Chondrocyte (in vitro differentiated cells): ENCODE measurements at places on chromosomes 3 and 15. TPM values are rescaled to one million over a fixed set of nuclear protein-coding genes. Genes with fewer than 3 reads are reported as not detected.

The TRAK1 gene
- 38.1 to 53.7 TPM (median 51.2 TPM) in 3 replicates for total RNA-seq

The IFT80 gene
- 22.6 to 39.1 TPM (median 23.9 TPM) in 3 replicates for total RNA-seq

The MUC4 gene
- total RNA-seq, result not detected in 3 replicates

The TMC3 gene
- total RNA-seq, result not detected in 3 replicates

The U2SURP gene
- 63.0 to 72.9 TPM (median 63.7 TPM) in 3 replicates for total RNA-seq

The SORD gene
- total RNA-seq, result 10.6 to 12.6 TPM (median 10.7 TPM) in 3 replicates

The TNNC1 gene
- 3.3 to 13.7 TPM (median 12.7 TPM) in 3 replicates for total RNA-seq

The NEDD4 gene
- 25.8 to 28.4 TPM (median 27.4 TPM) in 3 replicates for total RNA-seq

The TMEM158 gene
- 5.8 to 34.8 TPM (median 6.9 TPM) in 3 replicates for total RNA-seq

The TIGIT gene
- not detected in 3 replicates for total RNA-seq

The ADGRG7 gene
- not detected in 3 replicates for total RNA-seq

The GOLGA8J gene
- not detected in 3 replicates for total RNA-seq

The FILIP1L gene
- total RNA-seq, result 61.9 to 122 TPM (median 119 TPM) in 3 replicates

The C2CD4A gene
- 0.10 TPM in 1 of 3 replicates, not detected in the others for total RNA-seq

The ATP13A4 gene
- not detected in 3 replicates for total RNA-seq

The AHSG gene
- not detected in 3 replicates for total RNA-seq

The MYNN gene
- total RNA-seq, result 12.2 to 16.5 TPM (median 14.3 TPM) in 3 replicates

The GOLGA6D gene
- total RNA-seq, result 0.15 TPM in 1 of 3 replicates, not detected in the others

The SAMMSON gene
- total RNA-seq, result 0.39 TPM in 1 of 3 replicates, not detected in the others

The TEX55 gene
- not detected in 3 replicates for total RNA-seq

The SLC28A1 gene
- total RNA-seq, result not detected in 3 replicates

The SLC9A9 gene
- 2.5 to 5.5 TPM (median 2.6 TPM) in 3 replicates for total RNA-seq

The RARRES1 gene
- 0.95 to 1.3 TPM (median 0.99 TPM) in 3 replicates for total RNA-seq

The MCF2L2 gene
- 1.6 to 2.6 TPM (median 2.1 TPM) in 3 replicates for total RNA-seq

The CEP19 gene
- 2.1 to 2.8 TPM (median 2.5 TPM) in 3 replicates for total RNA-seq

The CHRM5 gene
- total RNA-seq, result not detected in 3 replicates

The GOLGA8T gene
- 0.20 TPM in 1 of 3 replicates, not detected in the others for total RNA-seq

The EPB42 gene
- not detected in 3 replicates for total RNA-seq

The FAM107A gene
- total RNA-seq, result not detected in 3 replicates

The TNFAIP8L3 gene
- total RNA-seq, result 4.6 to 6.1 TPM (median 5.4 TPM) in 3 replicates

The NDN gene
- total RNA-seq, result 44.3 to 50.4 TPM (median 44.5 TPM) in 3 replicates

The PPM1L gene
- 3.3 to 9.6 TPM (median 8.5 TPM) in 3 replicates for total RNA-seq

The SERPINI2 gene
- total RNA-seq, result not detected in 3 replicates

The ALDH1L1 gene
- 0.51 to 1.9 TPM (median 0.60 TPM) in 3 replicates for total RNA-seq

The ALCAM gene
- total RNA-seq, result 270 to 658 TPM (median 273 TPM) in 3 replicates

The CLSTN2 gene
- 63.7 to 92.7 TPM (median 65.0 TPM) in 3 replicates for total RNA-seq

The GOLGA8S gene
- total RNA-seq, result 0.32 to 0.94 TPM (median 0.46 TPM) in 3 replicates

The FRMD5 gene
- total RNA-seq, result 0.31 to 1.6 TPM (median 1.5 TPM) in 3 replicates

The SAMD7 gene
- total RNA-seq, result not detected in 3 replicates

The SH3GL3 gene
- not detected in 3 replicates for total RNA-seq

The RETNLB gene
- total RNA-seq, result not detected in 3 replicates

The SMAD6 gene
- 5.2 to 29.0 TPM (median 6.6 TPM) in 3 replicates for total RNA-seq

The NEK10 gene
- total RNA-seq, result 7.3 to 7.9 TPM (median 7.5 TPM) in 3 replicates

The HCN4 gene
- 0.05 TPM in 2 of 3 replicates, not detected in the other for total RNA-seq

The DPPA4 gene
- 0.22 to 0.37 TPM (median 0.33 TPM) in 3 replicates for total RNA-seq

The GOLGA8F gene
- not detected in 3 replicates for total RNA-seq

The HIGD2B gene
- not detected in 3 replicates for total RNA-seq

The SLITRK3 gene
- 0.77 TPM in 1 of 3 replicates, not detected in the others for total RNA-seq

The AMOTL2 gene
- 145 to 259 TPM (median 256 TPM) in 3 replicates for total RNA-seq
